ENCODE measurements at places on chromosomes 6 and 20.

- DNase-seq, result no peak
These were observed 143.9 kb downstream of the ANKRD60 start for GRCh38 chr20:58084566-58084965.

- no peak for DNase-seq
These were observed 400.8 kb upstream of the CHD6 start for GRCh38 chr20:42018979-42019378.

DNA sequence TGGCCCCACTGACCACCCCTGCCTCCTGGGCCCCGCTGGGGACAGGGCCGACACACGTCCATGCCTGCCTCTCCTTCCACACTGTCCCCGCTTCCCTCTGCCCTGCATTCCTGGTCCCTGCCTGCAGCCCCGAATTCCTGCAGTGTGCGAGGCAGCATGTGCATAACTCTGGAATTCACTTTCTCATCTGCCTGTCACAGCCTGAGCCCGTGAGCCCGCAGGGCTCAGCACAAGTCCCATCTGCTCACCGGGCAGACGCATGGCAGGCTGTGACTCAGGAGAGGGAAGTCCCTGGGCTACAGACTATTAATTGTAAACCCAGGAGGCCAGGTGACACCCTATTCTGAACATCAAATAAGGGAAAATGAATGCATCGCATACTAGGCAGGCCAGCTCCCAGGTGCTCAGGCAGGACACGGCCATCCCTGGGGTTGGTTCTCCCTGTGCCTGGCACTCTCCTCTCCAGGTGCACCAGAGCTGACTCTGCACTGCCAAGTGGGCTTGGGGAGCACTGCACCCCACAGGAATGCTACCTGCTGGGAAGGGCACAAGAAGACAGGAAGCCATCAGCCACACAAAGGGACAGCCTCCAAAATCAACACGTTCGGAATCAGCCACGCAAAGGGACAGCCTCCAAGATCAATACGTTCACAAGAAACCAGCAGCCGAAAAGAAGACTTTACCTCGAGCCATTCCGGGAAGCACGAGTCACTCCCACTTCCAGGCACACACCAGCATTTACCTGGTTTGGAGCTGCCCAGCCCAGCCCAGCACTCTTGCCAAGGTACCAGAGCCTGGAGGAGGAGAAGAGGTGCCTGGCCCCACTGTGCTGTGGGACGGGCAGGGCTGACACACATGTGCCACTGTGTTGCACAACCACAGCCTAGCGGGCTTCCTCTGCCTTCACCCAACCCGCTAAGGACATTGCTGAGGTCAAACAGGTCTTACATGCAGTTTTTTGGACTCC is 65.9 kb downstream of the DLL1 start:
- DNase-seq, result no peak

DNA sequence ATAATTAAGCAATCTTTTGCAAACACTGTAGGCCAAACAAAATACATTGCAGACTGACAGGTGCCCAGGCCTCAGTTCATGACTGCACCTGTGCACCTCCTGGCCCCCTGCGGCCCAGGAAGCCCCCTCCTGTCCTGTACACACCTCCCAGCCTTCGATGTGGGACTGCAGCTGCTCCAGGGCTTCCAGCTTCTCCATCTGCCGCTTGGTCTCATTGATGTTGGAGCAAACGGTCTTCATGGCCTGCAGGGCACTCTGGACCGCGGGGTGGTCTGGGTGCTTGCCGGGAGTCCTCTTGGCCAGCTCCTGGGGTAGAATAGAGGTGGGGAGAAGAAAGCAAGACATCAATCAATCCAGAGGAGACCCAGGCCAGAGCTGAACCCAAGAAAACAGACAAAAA is 119.7 kb downstream of the PREX1 start:
- DNase-seq, result no peak

- no peak for DNase-seq
These were observed 216.6 kb upstream of the UFL1 start for GRCh38 chr6:96304997-96305396.

DNA sequence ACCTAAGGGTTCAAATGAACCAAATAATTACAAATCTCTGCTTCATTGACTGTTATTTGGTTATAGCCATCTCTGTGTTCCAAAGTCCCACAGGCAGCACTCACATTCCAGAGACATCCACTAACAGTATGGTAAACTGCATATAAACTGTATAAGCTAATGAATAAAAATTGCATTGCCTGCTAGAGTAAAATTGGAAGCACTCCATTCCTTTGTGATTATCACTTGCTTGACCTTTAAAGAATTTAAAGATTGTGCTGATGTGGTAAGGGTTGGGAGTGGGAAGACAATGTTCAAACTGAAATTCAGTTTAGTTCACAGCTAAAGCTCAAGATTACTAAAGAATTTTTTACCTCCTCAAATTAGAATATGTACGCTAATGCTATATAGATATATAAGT is 31.0 kb upstream of the OSTM1 start:
- DNase-seq, result no peak

DNA sequence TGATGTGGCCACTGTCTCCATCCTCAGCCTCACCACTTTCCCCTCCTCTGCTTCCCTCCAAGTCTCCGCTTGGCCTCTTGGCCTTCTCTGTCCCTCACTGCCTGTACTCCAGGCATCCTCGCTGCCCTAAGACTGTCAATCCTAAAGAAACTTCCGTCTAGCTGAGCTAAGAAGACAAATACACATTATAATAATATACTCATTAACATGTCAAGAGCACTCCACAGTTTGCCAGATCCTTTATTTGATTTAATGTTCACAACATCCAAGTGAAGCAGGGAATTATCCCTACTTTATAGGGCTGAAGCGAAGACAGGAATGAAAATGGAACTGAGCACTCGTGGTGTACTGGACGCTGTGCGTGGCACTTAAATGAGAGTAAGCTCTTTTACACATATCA is 72.4 kb upstream of the SLC22A23 start:
- no peak for DNase-seq

GRCh38 chr6:98547634-98548033 is 286.7 kb upstream of the POU3F2 start:
- DNase-seq, result no peak

Measured in stimulated activated CD4-positive, alpha-beta T cell treated with anti-CD3 and anti-CD28 coated beads, Interleukin-1b, Interleukin-23, amount 100 ng/mL, for 1 hour (primary cell).